ENCODE measurements at places on chromosomes 13 and 19.

GRCh38 chr13:95298169-95298965 is 2.9 kb downstream of the ABCC4 start:
- DNase-seq = no peak

DNA sequence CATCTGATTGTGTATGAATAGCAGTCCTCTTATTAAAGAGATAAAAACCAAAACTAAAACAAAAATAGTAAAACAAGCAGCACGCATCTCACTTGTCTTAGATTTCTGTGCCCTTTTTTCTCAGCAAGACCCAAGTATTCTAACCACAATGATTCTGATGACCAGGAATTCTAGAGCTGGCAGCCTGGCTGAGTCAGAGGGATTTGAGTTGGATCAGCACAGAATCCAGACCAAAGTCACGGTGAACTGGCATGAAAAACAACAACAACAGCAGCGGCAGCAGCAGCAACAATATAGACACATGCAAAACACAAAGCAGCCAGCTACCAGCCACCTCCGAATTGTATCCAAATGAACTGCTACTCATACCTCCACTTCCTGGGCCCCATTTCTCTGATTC is 360.5 kb downstream of the KCNRG start:
- DNase-seq = no peak

GRCh38 chr13:113741191-113741668 is 17.8 kb upstream of the TMEM255B start:
- DNase-seq = no peak

DNA sequence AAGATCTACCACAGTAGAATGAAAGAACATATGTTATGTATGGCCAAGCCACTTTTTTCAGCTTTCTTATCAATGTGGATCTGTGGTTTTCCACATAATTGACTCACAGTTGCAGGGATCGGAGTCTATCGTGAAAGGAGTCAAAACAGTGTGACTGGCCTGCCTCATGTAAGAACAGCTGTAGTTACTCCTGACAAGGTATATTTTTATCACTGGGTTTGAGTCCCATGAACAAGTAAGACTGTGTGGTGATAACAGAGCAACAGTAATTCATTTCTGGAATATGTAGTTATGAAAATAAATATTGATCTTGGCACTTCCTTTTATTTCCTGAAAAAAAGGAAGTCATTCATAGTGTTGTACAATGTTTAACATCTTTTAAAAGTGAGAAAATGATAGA is 416.6 kb downstream of the KLF12 start:
- DNase-seq = no peak

DNA sequence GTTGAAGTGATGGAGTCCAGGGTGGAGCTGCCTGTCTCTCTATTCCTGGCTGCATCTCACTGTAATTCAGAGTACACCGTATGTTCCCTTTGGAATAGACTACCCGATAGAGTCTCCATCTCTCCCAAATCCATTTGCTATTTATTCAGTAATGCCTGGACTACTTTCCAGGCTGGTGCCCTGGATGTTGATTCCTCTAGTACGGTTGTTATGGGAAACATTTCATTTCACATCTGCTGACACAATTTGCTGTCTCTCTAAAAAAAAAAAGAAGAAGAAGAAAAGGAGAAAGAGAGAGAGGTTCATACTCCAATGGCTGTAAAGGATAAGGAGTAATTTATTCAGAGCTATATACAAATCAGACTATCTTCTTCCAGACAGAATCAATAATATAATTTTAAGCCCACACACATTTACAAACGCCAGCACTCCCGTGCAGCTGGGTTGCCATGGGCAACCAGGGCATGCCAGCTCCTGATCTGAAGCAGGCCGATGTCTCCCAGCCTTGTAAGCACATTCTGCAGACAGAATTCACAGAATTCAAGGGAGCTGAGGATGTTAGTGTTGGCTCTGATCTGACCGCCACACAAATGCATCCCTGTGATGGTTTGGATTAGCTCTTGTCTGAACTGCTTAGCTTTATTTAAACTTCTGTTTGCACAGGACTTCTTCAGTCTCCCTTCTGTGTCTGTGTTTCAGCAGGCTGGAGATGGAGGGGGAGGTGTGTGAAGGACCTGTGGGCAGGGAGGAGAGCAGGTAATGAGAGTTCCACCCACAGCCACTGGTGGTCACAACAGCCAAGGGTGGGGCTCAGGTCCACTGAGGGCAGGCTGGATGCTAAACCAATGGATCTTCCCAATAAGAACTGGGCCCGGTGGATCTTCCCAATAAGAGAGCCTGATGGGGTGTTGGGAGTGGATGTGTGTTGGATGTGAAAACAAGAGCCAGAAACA is 66.0 kb downstream of the TEX26 start:
- DNase-seq = peak; percentile 76

- DNase-seq = no peak
These were observed 314.3 kb upstream of the HTR2A start for GRCh38 chr13:47211106-47211505.

DNA sequence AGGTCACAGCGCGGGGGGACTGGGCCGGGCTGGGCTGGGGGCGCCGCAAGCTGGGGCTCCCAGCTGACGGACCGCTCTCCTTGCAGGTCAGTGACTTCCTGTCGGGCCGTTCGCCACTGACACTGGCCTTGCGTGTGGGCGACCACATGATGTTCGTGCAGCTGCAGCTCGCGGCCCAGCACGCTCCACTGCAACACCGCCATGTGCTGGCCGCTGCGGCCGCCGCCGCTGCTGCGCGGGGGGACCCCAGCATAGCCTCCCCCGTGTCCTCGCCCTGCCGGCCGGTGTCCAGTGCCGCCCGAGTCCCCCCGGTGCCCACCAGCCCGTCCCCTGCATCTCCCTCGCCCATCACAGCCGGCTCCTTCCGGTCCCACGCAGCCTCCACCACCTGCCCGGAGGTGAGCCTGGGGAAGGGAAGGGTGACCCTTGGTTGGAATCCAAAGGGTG is 5.7 kb downstream of the MIDN start:
- peak; percentile 74 for DNase-seq

DNA sequence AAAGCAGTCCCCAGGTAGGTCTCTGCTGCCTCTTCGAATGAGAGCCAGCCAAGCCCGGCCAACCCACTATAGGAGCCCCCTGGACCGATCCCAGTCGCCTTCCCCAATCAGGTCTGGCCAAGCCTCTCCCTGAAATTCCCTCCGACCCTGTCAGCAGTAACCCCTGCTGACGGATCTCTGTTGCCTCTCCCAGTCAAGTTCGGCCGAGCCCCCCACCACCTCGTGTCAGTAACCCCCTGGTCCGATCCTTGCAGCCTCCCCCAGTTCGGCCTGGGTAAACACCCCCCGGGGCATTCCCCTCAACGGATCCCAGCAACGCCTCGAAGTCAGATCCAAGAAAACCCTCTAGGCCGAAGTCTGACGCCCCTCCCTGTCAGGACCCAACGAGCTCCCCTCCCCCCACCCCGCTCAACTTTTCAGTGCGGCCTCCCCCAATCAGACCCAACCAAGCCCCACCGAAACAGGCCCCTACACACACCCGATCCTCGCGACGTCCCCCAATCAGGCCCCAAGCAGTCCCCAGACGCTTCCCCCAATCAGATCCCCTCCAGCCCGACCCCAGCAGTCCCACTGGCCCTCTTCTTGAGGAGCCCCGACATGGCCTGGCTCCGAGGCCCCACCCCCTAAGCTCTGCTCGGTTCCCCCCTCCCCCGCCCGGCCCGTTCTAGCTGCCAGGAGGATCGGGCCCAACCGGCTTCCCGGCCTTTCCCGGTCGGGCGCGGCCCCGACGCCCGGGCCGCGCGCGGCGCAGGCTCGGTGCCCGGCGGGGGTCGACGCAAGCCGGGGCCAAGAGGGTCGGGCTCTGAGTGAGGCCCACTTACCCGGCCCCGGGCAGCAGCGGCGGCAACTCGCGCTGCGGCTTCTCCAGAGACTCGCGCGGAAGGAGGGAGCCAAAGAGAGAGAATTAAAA is 1.8 kb downstream of the TNPO2 start:
- DNase-seq = peak; percentile 80

DNA sequence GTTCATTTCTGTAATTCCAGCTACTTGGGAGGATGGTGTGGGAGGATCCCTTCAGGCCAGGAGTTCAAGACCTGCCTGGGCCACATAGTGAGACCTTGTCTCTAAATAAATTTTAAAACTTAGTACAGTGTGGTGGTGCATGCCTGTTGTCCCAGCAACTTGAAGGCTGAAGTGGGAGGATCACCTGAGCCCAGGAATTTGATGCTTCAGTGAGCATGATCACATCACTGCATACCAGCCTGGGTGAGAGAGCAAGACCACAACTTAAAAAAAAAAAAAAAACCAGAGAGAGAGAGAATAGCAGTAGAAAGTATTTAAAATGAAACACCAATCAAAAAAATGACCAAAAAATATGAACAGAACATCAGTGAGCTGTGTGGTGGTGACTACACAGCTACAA is 7.1 kb upstream of the ZNF823 start:
- no peak for DNase-seq

DNA sequence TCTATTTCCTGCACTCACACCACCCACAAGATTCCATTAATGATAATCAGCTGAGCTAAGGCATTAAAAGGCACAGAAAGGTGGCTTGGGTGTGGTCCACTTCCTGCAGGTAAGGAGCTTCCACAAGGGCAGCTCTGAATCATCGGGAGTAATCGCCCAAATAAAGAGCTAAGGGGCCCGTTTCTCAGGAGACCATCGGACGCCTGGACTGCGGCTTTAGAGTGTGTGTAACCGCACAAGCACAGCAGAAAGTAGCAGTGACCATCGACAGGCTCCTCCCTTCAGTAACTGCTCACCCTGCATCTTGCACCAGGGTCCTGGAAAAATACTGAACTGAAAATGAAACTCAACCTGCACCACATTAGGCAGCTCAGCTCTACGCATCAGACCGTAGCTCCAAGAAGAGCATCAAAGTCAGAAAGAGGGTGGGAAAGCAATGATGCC is 6.0 kb downstream of the STK24 start:
- DNase-seq = peak; percentile 50

DNA sequence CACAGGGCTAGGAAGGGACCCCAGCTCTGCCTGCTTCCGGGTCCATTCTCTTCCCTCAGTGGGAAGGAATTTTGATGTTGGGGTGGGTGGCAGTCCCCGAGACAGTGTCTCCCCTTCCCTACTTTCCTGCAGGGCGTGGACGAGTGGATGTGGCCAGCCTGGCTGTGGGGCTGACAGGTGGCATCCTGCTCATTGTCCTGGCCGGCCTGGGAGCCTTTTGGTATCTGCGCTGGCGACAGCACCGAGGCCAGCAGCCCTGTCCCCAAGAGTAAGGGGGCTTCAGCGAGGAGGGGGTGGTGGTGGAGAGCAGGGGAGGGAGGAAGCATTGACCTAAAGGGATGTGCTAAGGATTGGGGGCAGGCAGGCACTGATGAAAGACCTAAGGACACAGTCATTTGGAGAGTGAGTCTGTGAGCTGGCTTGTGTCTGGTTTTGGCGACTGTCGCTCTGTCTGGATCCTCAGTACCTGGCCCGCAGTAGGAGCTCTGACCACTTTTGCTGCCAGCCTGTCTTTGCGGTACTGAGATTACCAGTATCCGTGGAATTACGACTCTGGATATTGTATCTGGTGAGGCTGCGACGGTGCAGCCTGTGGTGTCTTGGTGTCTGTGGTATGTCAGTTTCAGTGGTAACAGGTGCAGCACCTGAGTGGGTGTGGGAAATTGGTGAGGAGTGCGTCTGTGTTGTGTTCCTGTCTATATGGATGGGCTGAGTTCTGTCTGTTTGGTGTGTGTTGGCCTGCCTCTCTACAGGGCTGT is 2.4 kb upstream of the PRR12 start:
- DNase-seq = no peak

GRCh38 chr13:107743983-107744382 is 471.4 kb downstream of the LIG4 start:
- DNase-seq = no peak

All from adrenal gland (tissue), 19 donors.